ENCODE measurements at places on chromosomes 11 and 22.

- DNase-seq = peak; percentile 43
Measured at GRCh38 chr11:96207459-96208449, 135.2 kb downstream of the MAML2 start.

DNA sequence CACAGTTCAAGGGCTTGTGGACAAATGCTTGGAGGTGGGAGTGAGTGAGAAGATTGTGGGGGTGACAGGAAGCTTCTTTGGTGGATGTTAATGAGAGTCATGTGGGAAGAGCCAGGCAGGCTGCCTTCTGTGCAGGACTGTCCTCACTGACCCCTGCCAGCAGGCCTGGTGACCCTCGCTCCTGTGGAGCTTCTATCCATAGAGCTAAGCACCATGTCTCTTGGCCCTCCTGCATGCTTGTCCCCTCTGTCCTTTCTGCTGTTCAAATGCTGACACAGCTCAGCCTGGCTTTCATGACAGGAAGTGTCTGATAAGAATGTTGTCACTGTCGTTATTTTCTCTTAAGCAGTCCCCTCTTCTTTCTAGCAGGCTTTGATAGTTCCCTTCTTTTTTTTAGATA is 37.6 kb downstream of the NAT10 start:
- no peak for DNase-seq

GRCh38 chr11:14118072-14118471 is 155.5 kb downstream of the SPON1 start:
- no peak for DNase-seq

GRCh38 chr11:128467041-128467440 is 120.3 kb downstream of the ETS1 start:
- DNase-seq = peak; percentile 35

DNA sequence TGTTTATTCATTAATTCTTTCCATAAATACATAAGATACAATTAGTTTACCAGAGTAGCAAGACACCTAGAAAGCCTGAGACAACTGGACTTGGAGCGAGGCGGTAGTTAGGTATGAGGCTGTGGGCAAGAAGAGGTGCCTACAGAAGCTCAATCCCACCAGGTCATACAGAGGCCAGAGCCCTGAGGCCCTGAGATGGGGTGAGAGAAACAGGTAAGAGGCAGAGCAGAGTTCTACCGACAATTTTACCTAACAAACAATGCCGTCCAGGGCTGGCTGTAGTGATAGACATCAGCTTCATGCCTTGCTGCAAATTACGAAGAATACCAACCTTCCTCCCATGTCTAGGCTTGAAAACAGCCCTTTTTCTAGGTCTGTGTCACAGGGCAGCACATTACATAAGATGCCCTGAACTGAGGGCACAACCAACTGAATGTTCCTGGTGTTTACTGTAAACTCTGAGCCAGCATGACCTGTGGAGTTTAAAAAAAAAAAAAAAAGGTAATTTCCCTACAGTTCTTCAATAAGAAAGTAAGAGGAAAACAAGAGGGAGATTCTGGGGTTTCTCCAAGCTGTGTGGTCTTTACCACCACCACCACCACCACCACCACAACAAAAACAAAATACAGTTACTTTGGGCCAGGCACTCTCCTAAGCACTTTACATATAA is 105.8 kb downstream of the GAB2 start:
- no peak for DNase-seq

DNA sequence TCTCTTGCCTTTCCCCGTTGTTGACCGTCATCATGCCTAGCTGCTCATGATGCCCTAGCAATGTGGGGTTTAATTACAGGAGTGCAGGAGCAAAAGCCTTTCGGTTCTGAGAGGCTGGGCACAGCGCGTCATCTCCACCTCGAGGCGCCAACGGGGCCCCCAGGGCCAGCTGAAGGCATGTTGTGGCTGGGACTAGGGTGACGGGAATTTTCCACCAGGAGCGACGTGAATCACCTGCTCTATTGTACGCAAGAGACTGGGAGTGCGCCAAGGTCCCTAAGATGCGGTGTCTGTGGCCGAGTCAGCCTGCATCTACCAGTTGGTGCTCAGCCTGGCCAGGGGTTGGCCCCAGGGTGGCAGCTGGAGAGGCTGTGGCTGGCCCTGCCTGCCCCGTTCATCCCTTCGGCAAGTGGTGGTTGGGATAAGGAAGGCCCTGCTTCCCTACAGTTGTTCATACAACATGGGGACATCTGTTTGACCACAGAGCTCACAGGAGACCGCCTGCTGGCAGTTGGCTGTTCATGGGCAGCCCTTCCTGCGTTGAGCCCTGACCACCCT is 1175.6 kb downstream of the BRD1 start:
- DNase-seq = no peak

- no peak for DNase-seq
Measured at GRCh38 chr11:111494040-111494439, 18.1 kb downstream of the BTG4 start.

DNA sequence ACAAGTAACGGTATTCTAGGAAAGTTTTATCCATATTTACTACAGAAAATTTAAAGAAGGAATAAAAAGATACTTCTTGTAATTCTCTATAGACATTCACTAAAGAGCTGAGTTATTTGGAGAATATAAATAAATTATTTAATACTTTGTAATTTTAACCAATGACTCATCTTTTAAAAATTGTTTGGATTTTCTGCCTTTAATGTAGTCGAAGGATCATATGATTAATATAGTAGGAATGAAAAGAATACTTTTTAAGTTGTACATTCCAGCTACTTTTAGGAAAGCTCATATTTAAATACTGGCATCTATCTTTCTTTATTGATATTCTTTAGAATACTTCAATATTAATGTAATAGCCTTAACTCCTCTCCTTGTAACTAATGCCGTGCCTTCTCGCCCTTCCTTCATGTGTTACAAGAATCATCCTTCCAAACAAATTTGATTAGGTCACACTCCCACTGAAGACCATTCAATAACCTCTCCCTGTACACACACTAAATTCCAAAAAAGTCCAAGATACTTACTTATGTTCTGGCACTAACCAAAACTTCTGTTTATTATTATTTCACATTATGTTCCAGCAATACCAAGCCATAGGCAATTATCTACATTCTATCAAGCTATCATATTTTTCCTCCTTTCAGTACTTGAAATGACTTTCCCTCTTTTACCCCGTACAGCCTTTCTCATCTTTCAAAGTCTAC is 501.9 kb downstream of the CNTN5 start:
- no peak for DNase-seq

DNA sequence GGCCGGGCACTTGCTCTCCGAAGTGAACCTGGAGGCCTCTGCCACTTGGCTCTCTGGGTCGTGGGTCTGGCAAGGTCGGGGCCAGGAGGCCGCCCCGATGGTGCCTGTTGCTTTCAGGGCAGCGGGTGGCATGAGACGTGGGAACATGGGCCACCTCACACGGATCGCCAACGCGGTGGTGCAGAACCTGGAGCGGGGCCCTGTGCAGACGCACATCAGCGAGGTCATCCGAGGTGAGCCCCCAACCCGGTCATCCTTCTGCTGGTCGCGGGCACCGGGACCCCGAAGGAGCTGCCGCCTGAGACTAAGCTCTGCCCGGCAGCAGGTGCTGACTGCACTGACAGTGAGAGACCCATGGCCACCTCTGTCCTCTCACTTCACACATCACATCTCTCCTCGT is 40.0 kb downstream of the SBF1 start:
- no peak for DNase-seq

GRCh38 chr11:77233011-77233410 is 68.5 kb downstream of the GDPD4 start:
- DNase-seq = no peak

DNA sequence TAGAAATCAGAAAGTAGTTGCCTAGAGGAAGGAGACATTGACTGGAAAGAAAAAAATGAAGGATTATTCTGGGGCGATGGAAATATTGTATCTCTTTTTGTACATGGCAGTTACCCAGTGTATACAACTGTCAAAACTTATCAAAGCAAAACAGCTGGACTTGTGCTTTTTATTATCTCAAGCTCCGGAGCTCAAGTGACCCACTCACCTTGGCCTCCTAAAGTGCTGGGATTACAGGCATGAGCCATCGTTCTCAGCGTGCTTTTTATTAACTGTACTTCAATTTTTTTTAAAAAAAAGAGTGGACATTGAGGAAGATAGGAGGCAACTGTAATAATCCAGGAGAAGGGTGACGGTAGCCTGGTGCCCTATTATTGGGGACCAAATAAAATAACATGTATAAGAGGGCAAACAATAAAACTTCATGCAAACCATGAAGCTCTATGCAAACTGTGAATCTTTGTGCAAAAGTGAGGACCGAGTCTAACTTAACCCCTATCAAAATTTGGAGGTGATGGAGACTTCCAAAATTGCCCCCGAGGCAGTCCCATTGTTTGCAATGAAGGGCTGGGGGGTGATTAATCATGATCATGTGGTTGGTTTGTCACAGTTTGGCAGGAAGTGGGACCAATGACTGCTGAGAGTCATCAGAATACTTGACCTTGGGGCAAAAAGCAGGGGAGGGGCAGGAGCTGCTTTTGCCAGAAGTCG is 23.5 kb downstream of the FZD4 start:
- no peak for DNase-seq

GRCh38 chr22:29337631-29338284 is 22.3 kb upstream of the RASL10A start:
- DNase-seq = no peak

DNA sequence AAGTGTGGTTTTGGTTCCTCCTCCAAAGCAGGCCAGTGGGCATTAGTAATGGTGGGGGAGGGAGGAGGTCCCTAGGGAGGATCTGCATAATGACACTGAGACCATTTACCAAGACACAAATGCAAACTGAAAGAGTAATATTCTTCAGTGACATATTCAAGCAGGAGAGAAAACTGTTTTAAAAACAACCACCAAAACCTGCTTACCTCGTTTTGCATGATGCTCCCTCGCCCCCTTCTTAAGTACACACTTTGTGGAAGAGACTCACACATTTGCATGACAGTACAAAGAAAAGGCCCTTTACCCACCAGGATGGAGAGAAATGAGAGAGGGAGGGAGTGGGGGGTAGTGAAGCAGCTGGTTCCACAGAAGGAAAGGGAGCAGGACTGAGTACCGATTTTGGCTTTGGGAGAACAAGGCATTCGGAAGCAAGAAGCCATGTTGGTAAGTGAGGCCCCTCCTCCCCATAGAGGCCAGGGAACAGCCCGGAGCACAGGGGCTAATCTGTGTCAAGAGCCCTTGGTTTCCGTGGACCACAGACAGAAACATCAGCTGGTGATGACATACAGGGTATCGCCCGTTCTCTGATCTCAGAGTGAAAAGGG is 13.0 kb upstream of the OPCML start:
- no peak for DNase-seq

DNA sequence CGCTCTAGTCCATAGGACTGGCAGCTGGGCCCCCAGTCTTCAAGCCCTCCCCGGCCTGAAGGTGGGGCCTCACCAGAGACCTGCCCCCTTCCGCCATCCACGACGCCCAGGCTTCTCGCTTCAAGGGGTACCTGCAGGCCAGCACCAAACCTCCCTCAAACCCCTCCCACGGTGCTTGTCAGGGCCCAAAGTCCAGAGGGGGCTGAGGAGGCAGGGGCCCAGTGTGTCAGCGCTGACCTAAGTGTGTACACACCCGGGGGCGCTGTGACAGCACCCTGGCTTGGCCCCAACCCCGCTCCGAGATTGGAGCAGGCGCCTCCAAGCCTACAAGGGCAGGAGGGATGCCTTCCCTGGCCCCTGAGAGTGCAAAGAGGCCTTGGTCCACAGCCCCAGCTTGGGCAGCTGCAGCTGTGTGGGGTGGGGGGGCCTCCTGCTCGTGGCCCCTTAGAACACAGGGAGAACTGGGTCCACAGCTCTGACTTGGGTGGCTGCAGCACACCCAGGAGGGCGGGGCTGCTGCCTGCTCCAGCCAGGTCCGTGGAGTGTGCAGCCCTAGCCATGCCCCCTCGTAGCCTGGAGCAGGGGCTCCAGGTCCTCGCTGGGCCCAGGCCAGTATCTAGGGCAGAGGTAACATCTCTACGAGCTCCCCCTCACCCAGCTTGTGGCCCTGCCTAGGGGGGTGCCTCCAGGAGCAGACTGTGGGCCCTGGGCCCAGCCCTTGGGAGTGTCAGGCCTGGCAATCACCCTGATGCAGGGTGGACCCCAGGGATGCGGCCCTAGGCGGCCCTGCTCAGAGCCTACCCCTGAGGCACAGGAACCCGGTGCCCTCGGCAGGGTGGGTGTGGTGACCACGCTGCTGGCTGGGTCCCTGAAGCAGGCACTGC is 4.9 kb downstream of the SBF2 start:
- DNase-seq = no peak

GRCh38 chr11:70159627-70160570 is 43.2 kb upstream of the FADD start:
- DNase-seq = no peak

- peak; percentile 25 for DNase-seq
Measured at GRCh38 chr11:31240340-31240904, 129.1 kb downstream of the DCDC1 start.

DNA sequence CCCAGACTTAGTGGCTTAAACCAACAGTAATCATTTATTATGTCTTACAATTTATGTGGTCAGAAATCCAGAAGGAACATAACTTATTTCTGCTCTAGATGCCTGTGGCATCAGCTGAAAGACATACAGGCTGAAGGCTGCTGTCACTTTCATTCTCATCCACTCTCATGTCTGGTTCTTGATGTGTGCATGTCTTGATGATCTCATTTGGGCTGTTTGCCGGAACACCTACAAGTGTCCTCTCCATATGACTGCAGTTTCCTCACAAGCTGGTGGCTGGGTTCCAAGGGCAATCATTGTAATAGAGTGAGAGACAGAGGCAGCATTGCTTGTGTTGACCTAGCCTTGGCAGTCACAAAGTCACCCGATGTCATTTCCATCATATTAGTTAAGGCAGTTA is 1375.9 kb upstream of the RAG2 start:
- no peak for DNase-seq

GRCh38 chr11:63237413-63237812 is 6.0 kb downstream of the SLC22A25 start:
- no peak for DNase-seq

GRCh38 chr22:27994481-27995331 is 75.7 kb upstream of the PITPNB start:
- no peak for DNase-seq

GRCh38 chr11:78570031-78570430 is 4.6 kb downstream of the NARS2 start:
- DNase-seq = no peak

DNA sequence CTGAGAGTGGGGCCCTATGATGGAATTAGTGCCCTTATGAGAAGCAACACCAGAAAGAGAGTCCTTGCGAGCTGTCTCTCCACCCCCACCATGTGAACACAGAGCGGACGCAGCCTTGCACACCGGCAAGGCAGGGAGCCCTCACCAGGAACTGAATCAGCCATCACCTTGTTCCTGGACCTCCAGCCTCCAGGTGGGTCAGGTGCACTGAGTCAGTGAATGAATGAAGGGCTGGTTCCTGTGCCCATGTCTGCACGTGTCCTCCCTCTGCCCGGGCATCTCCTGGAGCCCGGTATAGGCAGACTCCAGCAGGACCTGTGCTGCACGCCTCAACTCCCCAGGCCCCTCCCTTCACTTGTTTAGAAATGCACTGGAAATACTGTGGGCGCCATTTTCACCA is 54.9 kb downstream of the LINC01488 start:
- DNase-seq = no peak
